CD4-positive, alpha-beta T cell treated with Interleukin-6 for 4 hours (primary cell): ENCODE measurements at places on chromosomes 7 and 10.

- no peak for DNase-seq
Observed at GRCh38 chr10:108384378-108384777, 1219.9 kb upstream of the SORCS1 start.

DNA sequence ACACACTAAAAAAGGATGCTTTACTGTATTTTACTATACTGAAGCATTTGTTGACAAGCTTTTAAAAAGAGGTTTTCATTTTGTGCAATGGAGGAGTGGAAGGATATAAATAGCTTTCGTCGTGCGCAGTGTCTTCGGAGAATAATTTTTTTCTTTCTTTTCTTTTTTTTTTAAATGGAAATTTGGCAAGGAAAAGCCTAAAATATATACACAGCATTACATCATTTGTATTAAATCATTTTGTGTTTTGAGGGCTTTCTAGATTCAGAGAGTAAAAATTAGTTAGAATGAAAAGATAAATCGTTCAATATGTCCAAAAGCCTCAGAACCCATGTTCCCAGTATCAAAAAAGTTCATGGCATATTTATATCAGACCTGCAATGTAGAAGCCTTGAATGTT is 150.2 kb upstream of the FERD3L start:
- DNase-seq = no peak

DNA sequence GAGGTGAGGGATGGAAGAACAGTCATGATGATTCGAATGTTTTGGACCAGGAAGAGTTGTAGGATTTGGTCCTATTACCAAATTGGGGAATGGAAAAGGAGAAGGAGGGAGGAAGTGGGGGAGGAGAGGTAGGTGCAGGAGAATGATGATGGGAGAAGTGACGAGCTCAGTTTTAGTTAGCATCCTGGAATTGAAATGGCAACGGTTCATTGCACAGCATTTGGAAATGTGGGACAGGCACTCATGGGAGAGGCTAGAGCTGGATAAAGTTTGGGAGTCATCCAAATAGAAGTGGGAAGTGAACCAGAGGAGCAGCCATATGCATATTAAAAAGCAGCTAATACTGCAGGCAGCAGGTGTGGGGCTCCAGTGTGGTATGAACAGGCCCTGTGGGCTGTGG is 253.6 kb downstream of the SORCS3 start:
- no peak for DNase-seq

- peak; percentile 47 for DNase-seq
Observed at GRCh38 chr10:119270762-119271366, 63.5 kb downstream of the GRK5 start.

DNA sequence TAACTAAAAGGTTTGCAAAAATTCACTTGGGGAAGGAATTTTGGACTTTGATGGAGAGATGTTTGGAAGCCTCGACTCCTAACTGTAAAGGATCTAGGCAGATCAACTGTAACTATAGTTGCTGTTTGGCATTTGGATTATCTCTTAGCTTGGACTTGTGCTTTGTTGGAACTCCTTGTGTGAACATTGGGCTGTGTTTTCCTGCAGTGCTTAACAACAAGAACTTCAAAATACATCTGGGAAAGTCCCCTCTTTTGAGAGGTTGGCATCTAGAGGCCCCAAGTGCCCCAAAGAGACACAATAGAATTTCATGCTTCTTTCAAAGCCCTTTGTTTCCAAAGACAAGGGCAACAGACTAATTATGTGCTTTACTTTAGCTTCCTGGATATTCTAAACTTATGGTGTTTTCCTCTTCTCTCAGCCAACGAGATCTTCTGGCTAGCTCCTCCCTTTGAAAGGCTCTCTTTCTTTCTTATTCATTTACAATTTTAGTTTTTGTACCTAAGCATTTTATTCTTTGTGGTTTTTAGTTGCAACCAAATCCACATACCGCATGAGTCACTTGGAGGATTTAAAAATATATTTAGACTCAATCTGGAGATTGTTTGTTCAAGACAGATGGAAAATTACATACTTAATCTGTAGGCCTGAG is 11.6 kb downstream of the ABCA13 start:
- DNase-seq = no peak

GRCh38 chr7:69020536-69020935 is 577.7 kb upstream of the AUTS2 start:
- DNase-seq = no peak

DNA sequence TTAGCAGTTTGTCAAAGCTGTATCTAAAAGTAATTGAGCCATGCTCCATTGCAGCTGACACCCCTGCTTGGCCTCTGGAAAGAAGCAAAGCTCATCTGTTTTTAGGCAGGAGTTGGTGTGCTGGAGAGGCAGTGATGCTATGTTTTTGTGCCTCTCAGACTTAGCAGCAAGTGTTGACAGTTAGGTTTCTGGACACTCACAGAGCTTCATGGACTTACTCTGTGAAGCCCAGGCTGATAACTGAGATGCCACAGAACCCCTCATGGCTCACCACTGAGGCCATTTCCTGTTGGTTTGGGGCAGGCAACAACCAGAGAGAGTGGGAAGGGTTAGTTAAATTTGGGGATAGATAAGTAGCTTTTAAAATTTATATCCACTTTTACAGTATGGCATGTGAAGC is 59.8 kb downstream of the BTAF1 start:
- DNase-seq = no peak

DNA sequence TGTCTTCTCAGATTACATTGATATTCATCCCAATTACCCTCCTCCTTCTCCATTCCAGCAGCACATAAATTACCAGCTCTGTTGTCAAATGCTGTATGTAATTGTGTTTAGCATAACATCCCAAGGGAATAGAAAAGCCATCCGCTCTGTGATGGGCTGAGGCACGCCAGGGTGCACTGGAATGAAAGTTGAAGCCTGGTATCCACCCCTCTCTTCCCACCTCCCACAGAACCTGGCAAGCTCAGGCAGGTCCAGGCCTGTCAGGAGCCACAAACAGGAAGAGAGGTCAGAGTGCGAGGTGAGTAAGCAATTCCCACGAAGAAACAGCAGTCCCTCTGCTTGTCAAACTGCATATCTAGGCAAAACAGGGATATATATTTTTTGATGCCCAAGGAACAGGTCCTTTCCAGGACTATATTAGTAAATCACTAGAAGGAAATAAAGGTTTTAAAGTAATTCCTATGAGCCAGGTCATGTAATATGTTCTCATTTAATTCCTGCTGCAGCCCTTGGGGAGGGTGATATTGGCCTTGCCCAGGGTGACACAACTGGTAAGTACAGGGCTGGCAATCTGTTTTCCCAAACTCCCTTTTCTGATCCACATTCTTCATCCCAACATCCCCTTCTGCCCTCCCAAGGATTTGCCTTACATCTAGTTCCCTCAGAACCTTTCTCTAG is 155.6 kb upstream of the GHITM start:
- DNase-seq = no peak

- DNase-seq = peak; percentile 65
Observed at GRCh38 chr10:98028168-98028770, 2.2 kb downstream of the CRTAC1 start.

DNA sequence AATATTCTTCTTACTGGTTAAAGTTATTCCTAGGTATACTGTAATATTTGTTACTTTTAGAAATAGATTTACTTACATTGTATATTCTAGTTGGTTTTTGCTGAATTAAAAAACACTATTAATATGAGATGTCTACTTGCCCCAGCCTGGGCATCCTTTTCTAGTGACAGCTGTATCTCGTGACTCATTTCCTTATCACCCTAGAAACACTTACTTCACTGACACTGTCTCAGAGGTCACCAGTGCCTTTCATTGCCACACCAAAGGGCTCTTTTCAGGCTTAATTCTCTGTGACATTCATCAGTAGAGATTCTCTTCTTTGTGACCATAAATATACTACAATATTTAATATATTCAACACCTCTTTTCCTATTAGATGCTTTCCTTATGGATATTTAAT is 194.7 kb downstream of the GALNT17 start:
- no peak for DNase-seq

DNA sequence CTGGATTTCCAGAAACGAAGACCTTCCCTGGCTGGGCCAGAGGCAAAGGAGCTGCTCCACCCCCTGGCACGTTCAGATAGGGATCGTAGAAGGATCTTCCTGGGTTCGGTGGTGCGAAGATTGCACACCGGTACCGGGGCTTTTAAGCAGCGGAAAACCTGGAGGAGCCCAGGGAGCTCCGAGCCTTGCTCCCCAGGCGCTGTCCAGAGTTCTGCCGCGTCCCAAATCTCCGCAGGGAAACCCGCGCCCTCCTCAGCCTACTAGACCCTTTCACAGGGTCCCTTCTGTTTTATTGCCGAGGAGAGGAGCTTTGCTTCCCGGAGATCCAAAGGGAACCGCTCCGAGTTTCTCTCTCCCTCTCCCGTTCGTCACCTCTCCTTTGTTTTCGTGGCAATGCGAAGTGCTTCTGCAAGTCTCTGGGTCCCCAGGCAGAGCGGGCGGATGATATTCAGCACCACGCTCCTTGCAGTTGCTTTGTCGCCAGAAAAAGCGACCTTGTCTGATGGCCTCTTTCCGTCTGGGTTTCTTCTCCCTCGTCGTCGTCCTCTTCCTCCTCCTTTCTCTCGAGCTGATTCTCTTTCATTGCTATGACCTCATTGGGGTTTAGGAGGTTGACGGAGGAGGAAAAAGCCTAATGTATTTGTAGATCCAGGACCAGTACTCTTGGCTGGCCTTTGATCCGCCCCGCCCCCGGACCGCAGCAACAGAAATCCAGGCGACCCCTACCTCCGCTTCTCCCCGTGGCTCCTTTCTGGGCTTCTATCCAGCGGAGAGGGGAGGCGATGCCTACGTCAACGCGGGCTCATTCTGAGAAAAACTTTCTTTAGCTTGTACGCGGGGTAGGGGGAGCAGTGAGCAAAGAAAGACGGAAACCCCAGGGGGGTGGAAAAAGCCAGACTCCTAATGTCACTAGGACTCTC is at the start of gene TMEM196:
TMEM196 (minus strand) TSS at position 777 of the 920 bp plus-strand sequence. CDS start 921 bp downstream, outside the sequence.
- DNase-seq = no peak

GRCh38 chr10:93378997-93379730 is 103.0 kb downstream of the MYOF start:
- no peak for DNase-seq

DNA sequence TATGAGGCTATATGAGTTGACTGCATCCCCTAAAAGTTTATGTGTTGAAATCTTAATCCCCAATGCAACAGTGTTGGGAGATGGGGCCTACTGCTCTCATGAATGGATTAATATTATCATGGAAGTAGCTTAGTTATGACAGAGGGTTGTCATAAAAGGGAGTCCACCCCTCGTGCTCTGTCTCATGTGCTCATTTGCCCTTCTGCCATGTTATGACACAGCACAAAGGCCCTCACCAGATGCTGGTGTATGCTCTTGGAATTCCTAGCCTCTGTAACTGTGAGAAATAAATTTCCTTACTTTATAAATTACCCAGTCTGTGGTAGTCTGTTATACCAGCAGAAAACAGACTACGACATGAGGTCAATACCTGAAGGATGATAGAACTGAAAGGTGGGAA is 17.6 kb upstream of the PANK1 start:
- DNase-seq = no peak

- DNase-seq = no peak
Observed at GRCh38 chr10:73923935-73924598, 13.1 kb downstream of the PLAU start.

GRCh38 chr7:25831831-25832411 is 320.1 kb upstream of the NFE2L3 start:
- DNase-seq = no peak

GRCh38 chr7:12949060-12949931 is 261.9 kb downstream of the ARL4A start:
- DNase-seq = no peak

- DNase-seq = no peak
Observed at GRCh38 chr7:44238116-44238695, 37.4 kb downstream of the YKT6 start.

DNA sequence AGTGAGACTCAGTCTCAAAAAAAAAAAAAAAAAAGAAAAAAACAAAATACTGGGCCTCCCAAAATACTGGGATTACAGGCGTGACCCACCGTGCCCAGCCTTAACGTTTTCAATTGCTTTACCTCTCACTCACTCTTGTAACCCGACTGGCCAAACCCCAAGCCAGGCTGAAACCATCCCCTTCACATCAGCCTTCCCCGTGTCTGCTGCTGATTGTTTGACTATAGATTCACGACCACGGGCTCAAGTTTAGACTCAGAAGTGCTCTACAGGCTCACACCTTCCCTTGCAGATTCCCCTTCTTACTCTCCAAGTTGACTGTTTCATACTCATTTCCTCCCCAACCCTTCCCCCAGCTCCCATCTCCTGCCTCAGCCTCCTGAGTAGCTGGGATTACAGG is 22.3 kb downstream of the TYW1 start:
- DNase-seq = no peak

GRCh38 chr10:13615650-13616300 is 29.0 kb downstream of the PRPF18 start:
- DNase-seq = no peak

GRCh38 chr10:102813734-102814452 is 23.3 kb downstream of the CYP17A1 start:
- no peak for DNase-seq

DNA sequence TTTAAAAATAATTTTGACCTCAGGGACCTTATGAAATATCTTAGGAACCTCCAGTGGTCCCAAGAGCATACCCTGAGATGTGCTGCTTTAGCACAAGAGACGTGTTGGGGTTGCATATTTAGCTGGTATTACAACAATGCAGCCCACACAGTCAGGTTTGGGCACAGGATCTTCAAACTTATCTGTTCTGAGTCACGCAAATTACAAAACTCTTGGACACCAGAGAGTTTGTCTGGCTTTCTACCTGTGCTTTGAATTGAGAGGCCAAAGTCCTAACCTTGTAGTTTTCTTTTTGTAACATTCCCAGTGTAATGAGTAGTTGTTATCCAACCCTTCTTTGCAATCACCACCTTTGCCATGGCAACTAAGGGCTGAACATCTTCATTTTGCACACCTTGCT is 163.5 kb upstream of the PCLO start:
- no peak for DNase-seq

- no peak for DNase-seq
Observed at GRCh38 chr10:61749291-61749690, 86.6 kb downstream of the CABCOCO1 start.

GRCh38 chr7:142940966-142941535 is 1.8 kb downstream of the LLCFC1 start:
- DNase-seq = no peak

GRCh38 chr7:156932006-156932405 is 17.5 kb upstream of the NOM1 start:
- no peak for DNase-seq

DNA sequence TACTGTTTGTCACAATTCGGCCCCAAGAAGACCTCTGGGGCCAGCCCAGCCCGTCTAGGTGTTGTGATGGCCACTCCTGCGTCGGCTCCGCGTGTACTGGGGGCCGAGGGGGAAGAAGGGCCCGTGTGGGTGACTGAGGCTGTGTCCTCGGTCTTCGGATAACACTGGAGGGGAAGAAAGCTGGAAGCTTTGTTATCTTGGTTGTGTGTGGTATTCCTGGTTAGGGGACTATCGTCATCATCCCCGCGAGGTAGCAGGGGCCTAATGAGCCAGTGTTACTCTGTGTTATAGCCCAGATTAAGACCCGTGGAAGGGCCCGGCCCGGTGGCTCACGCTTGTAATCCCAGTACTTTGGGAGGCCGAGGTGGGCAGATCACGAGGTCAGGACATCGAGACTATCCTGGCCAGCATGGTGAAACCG is 854 bp downstream of the MTG1 start:
- no peak for DNase-seq
